ENCODE measurements at places on chromosomes 5 and 9.

DNA sequence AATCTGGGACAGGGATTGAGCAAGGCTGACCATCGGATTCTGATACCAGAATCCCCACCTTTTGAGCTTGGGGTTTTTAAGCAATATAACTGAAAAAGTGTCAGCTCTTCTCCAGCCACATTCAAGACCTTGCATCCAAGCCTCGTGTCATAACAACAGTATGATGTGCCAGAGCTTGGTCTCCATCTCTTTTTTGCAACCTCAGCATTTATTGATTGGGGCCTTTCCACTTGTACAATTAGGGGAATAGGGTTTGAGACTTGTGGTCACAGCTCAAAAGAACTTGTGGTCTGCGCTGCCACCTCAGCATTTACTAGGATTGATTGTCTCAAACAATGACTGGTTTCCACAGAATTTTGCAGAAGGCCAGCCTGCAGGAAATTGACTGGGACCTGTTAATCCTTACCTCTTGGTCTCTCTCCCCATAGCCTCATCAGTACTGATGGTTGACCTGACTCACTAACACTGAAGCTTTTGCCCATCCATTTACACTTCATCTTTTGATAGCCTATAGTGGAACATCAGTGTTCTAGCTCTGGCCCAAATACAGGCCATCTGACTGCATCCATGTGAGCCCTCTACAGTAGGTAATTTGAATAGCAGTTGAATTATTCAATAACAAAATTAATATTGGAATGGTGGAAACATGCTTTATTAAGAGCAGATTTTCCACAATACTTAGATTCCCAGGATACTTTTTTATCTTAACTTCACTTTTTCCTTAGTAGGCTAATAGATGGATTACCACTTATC lies 381.6 kb upstream of the PRR16 start:
- H3K27me3 ChIP-seq: no peaks in the 10 kb centered on the region
- no peaks in the 10 kb centered on the region for H3K36me3 ChIP-seq
- H3K27ac ChIP-seq: no peak overlapping the region
- no peaks in the 10 kb centered on the region for H3K4me1 ChIP-seq
- H3K4me3 ChIP-seq: no peak overlapping the region

DNA sequence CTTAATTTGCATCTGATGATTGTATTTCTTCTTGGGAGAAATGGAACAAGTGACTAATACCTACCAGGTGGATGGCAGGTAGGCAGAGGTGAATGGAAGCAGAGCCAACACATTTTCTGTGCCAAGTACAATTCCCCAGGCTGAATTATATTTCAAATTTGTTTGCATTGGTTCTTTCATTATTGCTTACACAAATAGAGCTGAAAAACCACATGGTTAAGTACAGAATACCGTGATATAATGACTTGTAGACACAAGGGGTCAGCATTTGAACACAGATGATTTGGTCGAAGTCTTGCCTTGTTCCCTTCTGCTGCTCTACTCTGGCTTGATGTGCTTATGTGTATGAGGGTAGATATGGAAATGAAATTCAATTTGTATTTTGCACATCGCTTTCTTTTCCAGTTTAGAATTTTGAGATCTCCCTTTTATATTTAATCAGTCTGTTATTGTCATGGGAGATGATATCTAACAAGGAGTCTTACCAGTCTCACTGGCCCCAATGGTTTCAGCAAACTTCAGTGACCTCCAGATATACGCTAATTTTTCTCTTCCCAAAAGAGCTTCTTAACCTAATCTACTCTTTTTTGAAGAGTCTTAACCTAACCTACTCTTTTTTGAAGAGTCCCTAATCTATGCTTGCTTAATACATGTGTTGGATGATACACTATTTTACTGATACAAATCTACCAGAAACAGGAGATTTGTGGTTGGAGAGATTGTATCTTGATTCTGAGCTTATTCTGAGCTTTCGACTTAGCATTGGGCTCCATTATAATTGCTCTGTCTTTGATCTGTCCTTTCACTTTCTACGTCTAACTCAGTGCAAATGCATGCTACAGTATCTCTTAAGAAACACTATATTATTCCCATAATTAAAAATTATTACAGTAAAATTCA lies 88.1 kb downstream of the PCSK1 start:
- H3K27ac ChIP-seq: no peak overlapping the region
- H3K4me3 ChIP-seq: no peak overlapping the region
- no peak for DNase-seq
- H3K27me3 ChIP-seq: no peaks in the 10 kb centered on the region
- H3K4me1 ChIP-seq: peaks cover 5% of the 10 kb centered on the region

- H3K4me3 ChIP-seq: no peak overlapping the region
- no peaks in the 10 kb centered on the region for H3K4me1 ChIP-seq
- H3K27me3 ChIP-seq: no peaks in the 10 kb centered on the region
- H3K27ac ChIP-seq: no peak overlapping the region
- DNase-seq: no peak
- H3K36me3 ChIP-seq: no peaks in the 10 kb centered on the region
Observed at GRCh38 chr9:9621355-9621940, 991.4 kb downstream of the PTPRD start.

- no peaks in the 10 kb centered on the region for H3K36me3 ChIP-seq
- no peak overlapping the region for H3K4me3 ChIP-seq
Observed at GRCh38 chr5:179370490-179371120, 25.3 kb upstream of the ADAMTS2 start.

- no peak for DNase-seq
- no peaks in the 10 kb centered on the region for H3K27me3 ChIP-seq
- no peak overlapping the region for H3K27ac ChIP-seq
- no peaks in the 10 kb centered on the region for H3K36me3 ChIP-seq
Observed at GRCh38 chr9:2459756-2460155, 161.8 kb upstream of the VLDLR start.

GRCh38 chr5:113608113-113608596 lies 94.7 kb downstream of the YTHDC2 start:
- H3K27me3 ChIP-seq: peaks cover 34% of the 10 kb centered on the region
- H3K4me1 ChIP-seq: peaks cover 3% of the 10 kb centered on the region
- H3K27ac ChIP-seq: no peak overlapping the region
- DNase-seq: no peak

DNA sequence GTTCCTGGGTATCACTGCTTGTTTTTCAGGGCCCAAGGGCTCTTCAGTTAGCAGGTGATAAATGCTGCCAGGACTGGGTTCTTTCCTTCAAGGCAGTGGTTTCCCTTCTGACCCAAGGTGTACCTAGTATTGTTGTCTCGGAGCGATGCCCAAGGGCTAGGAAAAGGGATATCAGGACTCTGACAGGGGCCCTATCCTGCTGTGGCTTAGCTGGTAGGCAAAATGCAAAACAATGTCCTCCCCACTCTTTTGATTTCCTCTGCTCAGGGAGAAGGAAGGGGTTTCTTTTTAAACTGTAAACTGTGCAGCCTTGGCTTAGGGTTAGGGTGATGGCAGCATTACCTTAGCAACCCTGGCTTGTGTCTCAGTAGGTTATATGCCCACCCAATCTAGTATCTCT lies 508.8 kb upstream of the CTNND2 start:
- no peak overlapping the region for H3K27ac ChIP-seq
- H3K27me3 ChIP-seq: no peaks in the 10 kb centered on the region
- DNase-seq: no peak
- H3K4me3 ChIP-seq: no peak overlapping the region

GRCh38 chr5:95822542-95823181 lies at the start of gene GLRX:
Gene GLRX (minus strand): TSS chr5:95822726. CDS start chr5:95822662, 64 bp downstream.
- peaks cover 39% of the 10 kb centered on the region for H3K4me1 ChIP-seq
- peak; percentile 96 for DNase-seq
- H3K36me3 ChIP-seq: no peaks in the 10 kb centered on the region
- peak within 1 kb of the TSS; percentile 84 for H3K27ac ChIP-seq
